Kidney epithelial cell (primary cell): ENCODE measurements at places on chromosomes 13 and 19.

DNA sequence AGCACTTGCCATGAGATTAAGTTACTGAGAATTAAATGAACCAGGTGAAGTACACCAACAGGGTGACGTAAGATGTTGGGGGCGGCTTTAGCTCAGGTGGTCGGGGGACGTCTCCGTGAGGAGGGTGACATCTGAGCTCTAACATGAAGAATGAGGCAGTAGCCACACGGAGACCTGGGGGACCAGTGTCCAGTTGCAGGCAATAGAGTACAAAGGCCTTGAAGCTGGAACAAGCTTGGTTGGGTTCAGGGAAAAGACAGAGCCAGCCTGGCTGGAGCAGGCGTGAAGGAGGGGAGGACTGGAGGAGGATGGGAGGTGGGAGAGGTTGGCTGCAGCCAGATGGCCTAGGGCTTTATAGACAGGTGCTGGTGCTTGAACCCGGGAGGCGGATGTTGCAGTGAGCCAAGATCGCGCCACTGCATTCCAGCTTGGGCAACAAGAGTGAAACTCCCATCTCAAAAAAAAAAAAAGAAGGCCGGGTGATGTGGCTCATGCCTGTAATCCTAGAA, 1.6 kb downstream of the SPINT2 start:
- no peak for DNase-seq

DNA sequence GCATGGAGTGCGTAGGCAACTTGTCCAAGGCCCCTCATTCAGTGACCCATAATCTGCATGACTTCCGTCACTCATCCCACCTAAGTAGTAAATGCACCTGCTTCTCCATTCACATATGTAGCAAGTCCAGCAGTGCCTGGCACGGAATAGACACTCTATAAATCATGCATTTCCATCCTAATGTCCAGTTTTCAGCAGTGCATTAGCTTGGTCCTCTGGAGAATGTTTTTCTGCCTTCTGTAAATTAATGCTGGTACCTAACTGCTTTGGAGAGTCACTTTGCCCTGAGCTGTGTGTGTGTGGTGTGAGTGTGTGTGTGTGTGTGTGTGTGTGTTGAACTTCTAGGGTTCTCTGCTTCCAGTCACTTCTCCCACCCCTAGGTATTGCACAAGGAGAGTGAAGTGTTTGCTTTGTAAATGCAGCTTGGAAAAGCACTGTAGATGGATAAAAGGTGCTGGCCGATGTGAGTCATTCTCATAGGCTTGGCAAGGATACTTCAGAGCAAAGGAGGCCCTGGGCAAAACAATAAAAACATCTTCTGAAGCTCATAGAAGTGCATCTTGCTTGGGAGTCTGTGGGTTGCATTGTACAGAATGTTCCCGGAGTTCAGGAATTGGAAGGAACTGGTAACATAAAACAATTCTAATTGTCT, 181.8 kb downstream of the KATNAL1 start:
- DNase-seq: peak; percentile 84

GRCh38 chr13:95100525-95101433, 200.5 kb downstream of the ABCC4 start:
- DNase-seq: peak; percentile 37

- no peak for DNase-seq
Measured at GRCh38 chr13:32838945-32839344, 177.3 kb upstream of the KL start.

- DNase-seq: no peak
Measured at GRCh38 chr19:571566-571974, 826 bp upstream of the BSG start.

- DNase-seq: no peak
Measured at GRCh38 chr13:50651922-50652321, 191.6 kb downstream of the DLEU7 start.

- no peak for DNase-seq
Measured at GRCh38 chr13:65378943-65379519, 1851.1 kb downstream of the PCDH9 start.

DNA sequence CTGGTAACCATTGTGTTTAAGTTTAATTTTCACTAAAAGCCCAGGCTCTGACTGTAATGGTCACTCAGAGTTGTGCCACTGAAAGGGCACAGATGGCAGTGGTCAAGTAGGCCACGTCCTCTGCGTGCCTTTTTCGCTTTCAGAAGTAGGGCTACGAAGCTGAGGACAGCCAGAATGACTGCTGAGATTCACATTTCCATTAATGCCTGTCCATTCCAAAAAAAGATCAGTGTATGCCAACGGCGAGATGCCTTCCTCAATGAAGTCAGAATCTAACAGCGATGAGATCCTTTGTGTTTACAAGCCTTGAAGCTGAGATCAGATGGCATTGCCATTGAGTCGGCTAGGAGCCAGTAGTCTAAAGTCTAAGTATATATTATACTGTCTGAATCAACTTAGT, 311.3 kb downstream of the FGF14 start:
- no peak for DNase-seq

DNA sequence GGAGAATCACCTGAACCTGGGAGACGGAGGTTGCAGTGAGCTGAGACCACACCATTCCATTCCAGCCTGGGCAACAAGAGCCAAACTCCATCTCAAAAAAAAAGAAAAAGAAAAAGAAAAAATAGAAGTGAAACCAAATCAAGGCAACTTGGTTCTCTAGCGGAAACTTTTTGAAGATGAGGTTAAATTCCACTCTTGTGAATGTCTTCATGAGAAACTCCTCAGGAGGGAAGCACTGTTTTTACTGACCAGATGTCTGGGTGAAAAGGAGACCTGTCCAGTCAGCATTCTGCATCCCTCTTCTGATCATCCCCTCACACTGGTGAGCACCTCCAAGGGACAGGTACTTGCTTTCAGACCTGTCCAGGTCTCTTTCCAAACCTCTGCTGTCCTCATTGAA, 15.8 kb downstream of the BRD4 start:
- DNase-seq: no peak
